Fibroblast of villous mesenchyme (primary cell): ENCODE measurements at places on chromosomes 4 and X.

GRCh38 chrX:20454117-20454516 is 187.4 kb upstream of the RPS6KA3 start:
- DNase-seq: peak; percentile 4

DNA sequence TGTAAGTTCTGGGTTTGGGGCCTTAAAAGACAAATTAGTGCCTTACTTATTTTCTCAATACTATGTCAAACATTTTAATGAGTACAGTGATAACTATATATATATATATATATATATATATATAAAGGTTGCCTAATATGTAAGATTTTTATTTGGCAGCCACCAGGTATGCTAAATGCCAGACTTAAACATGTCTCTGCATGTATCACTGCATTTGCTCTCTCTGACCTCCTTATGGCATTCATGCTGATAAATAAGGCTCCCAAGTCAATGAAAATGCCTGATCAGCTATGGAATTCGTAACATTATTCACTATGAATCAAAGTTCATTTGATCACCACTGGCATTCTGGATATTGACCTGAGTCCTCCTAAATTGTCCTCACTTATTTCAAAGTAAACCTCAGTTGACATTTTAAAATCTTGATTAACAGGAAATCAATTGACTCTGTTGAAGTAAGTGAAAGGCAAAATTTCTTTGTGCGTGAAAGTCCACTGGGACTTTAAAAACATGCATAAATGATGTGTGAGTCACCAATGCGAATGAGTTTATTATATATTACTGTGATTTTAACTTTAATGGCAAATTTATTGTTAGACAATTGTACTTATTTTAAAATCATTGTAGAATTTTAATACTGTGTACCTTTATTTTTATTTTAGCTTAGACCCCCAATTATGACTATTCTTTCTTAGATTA is 29.2 kb upstream of the AREG start:
- DNase-seq: no peak

- peak; percentile 53 for DNase-seq
These were observed 165.6 kb upstream of the S100G start for GRCh38 chrX:16484338-16484737.

DNA sequence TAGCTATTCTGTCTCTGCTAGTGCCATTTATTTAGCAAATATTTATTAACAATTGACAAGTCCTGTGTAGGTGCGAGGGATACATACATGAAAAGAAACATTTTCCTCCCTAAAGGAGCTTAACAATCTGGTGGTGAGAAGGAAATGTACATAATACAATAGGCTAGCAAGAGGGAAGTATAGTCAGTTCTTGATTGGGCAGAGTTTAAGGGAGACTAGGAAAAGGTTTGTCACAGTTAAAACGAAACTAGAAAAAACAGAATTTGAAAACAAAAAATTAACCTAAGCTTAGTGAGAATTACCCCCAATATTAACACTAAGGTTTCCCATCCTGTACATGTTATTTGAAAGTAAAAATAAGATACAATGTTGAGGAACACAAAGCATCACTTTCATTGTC is 8.6 kb upstream of the MAML3 start:
- no peak for DNase-seq

- no peak for DNase-seq
These were observed 44.8 kb upstream of the HMX1 start for GRCh38 chr4:8916351-8916885.

GRCh38 chrX:151750511-151750910 is 16.0 kb downstream of the CNGA2 start:
- no peak for DNase-seq

DNA sequence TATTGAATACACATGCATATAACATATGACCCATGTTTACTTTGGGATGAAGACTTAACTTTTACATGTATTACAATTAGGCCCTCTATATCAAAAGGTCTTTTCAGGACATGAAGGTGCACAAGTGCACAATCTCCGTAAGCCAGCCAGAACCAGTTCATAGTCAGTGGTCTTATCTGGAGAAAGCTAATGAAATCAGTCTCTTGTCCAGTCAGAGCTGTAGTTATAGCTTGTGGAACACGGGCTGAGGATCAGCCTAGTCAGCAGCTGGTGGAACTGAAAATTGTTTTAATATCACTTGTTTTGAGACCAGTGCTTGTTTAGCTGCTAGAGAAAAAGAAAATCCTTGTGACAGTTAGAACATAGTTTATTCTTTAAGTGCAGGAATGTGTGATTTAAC is 197.9 kb downstream of the IL13RA2 start:
- DNase-seq: no peak

- DNase-seq: no peak
These were observed 227.8 kb downstream of the ADGRL3 start for GRCh38 chr4:61427818-61428495.

GRCh38 chr4:97998203-97998602 is 145.1 kb downstream of the STPG2 start:
- no peak for DNase-seq

DNA sequence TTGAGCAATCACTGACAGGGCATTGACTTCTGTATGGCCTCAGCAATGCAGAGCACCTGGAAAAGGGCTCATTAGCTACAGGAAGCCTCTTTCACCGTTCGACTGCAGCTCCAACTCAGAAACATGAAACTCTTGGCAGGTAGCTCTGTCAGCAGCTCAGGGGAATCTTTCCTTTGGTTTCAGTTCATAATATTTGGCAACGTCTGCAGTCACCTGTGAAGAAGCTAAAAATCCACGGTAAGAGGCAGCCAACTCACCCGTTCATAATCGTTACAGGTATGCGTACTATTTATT is 354.9 kb downstream of the CAMK2D start:
- DNase-seq: no peak

- DNase-seq: peak; percentile 49
These were observed 316.7 kb upstream of the IGFBP7 start for GRCh38 chr4:57426779-57427395.

DNA sequence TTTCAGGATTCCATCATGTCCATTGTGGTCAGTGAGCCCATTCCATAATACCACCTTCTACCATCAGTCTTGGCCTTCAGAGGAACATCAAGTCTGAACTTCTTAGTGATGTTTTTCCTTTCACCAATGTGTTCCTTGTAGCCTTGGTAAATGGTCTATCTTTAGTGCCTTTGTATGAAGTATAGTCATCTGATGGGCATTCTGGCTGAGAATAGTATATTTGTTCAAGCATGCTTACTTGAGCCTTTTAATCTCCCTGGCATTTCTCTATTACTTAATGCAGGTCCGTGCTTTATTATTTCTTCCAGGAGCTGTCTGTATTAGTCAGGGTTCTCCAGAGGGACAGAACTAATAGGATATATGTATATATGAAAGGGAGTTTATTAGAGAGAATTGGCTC is 99.7 kb downstream of the TLL1 start:
- DNase-seq: no peak

DNA sequence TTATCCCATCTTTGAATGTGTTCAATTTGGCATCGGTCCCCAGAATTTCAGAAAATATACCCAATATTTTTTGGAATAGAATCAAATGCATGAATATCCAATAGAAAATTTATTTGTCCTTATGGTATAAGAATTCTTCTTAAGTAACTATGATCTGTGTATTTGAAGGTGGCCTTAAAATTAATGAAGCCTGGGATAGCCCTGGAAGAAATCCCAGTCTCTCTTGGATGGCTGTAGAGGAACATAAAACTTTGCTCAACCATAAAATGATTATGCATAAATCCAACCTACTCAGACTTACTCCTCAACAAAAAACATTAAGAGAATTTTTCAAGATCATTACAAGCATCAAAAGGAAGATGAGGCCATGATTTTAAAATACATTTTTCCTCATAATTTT is 269.4 kb upstream of the SMIM31 start:
- no peak for DNase-seq

DNA sequence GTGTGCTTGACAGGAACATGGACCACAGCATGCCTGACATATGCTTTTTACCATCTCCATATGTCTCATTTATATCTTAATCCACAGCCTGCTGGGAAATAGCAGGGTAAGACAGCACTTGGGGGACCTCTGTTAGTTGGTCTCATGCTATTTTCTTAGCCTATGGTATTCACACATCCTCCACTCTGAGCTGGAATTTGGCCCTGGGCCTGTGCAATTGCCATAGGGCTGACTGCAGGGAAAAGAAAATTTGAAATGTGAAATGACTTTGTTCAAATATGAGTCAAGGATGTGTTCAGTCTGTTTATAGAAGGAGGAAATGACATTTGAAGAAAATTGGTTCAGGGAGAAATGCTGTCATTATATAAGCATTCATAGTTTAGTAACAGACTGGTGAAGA is 9.6 kb upstream of the MAP7D3 start:
- peak; percentile 28 for DNase-seq
